Stimulated activated CD8-positive, alpha-beta memory T cell treated with anti-CD3 and anti-CD28 coated beads, Interleukin-4, amount 100 ng/mL, for 4 hours (primary cell): ENCODE measurements at places on chromosomes 5 and 9.

GRCh38 chr5:141840280-141840812, 37.9 kb downstream of the PCDH1 start:
- no peak for DNase-seq

DNA sequence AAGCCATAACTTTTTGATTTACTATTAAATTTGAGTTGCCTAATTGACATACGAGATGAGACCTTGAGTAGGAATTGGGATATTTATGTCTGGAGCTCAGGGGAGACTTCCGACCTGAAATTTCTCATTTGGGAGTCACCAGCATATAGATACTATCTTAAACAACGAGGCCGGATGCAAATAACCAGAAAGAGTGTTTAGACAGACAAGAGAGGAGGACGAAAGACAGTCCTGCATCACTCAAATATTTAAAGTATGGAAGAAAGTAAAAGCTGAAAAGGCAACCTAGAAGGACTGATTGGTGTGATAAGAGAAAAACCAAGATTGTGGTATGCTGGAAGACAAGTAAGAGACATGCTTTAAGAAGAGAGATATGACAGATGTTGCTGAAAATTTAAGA, 675.0 kb upstream of the NUDT12 start:
- DNase-seq = no peak

- no peak for DNase-seq
Observed at GRCh38 chr9:2018162-2018643, 3.1 kb downstream of the SMARCA2 start.

GRCh38 chr9:121336665-121337064, 33.4 kb downstream of the STOM start:
- DNase-seq = no peak

- DNase-seq = no peak
Observed at GRCh38 chr5:68285851-68286611, 70.5 kb downstream of the PIK3R1 start.

GRCh38 chr5:1151316-1151715, 39.5 kb upstream of the SLC12A7 start:
- no peak for DNase-seq

DNA sequence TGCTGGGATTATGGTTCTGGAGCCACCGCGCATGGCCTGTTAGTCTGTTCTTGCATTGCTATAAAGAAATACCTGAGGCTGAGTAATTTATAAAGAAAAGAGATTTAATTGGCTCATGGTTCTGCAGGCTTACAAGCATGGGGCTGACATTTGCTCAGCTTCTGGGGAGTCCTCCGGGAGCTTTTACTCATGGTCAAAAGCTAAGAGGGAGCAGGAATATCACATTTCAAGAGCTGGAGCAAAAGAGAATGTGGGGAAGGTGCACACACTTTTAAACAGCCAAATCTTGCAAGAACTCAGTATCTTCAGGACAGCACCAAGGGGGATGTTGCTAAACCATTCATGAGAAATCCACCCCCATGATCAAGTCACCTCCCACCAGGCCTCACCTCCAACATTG, 12.1 kb downstream of the JAK2 start:
- no peak for DNase-seq

- no peak for DNase-seq
Observed at GRCh38 chr9:110842169-110842568, 173.6 kb downstream of the MUSK start.

GRCh38 chr9:88733651-88734421, 198.9 kb downstream of the NXNL2 start:
- DNase-seq = no peak

DNA sequence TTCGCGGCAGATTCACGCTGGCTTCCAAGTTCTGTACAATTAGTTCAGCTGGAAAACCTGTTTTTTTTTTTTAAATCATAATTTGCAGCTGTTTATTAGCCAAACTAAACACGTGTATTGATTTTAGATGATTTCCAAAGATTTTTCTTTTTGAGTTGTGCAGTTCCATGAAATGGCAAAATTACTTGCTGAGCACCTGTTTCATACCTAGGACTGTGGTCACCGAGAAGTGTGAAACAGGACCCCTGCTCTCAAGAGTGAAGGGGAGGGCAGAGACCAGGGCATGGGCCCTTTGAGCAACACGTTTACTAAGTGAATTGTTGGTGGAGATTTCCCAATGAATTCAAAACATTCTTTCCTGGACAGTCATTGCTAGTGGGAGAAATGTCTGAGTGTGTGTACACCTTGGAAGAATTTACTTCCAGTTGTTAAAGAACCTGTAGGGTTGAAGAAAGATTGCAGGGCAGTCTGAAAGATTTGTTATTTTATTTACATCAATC, 688 bp downstream of the SNX24 start:
- no peak for DNase-seq

DNA sequence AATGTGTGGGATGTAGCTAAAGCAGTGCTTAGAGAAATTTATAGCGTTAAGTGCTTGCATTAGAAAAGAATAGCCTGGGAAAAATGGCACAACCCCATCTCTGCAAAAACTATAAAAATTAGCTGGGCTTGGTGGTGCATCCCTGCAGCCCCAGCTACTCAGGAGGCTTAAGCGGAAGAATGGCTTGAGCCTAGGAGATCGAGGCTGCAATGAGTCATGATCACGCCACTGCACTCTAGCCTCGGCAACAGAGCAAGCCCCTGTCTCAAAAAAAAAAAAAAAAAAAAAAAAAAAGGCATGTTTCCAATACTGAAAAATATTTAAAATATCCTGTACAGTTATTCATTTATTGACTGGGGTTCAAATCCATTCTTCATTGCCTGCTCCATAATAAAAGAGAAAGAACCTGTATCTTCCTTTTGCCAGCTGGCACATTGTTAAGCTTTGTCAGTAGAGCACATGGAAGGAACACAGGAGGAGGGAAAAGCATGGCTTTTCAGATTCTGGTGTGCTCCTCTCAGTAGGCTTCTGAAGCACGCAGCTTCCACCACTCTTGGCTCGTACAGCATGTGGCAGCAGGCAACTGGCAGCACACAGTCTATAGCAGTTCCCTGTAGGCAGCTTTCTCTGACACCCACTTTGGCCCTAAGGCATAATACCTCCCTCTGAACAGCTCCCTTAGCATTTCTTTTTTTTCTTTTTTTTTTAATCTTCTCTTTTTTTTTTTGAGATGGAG, 73.5 kb downstream of the TRIM36 start:
- no peak for DNase-seq

DNA sequence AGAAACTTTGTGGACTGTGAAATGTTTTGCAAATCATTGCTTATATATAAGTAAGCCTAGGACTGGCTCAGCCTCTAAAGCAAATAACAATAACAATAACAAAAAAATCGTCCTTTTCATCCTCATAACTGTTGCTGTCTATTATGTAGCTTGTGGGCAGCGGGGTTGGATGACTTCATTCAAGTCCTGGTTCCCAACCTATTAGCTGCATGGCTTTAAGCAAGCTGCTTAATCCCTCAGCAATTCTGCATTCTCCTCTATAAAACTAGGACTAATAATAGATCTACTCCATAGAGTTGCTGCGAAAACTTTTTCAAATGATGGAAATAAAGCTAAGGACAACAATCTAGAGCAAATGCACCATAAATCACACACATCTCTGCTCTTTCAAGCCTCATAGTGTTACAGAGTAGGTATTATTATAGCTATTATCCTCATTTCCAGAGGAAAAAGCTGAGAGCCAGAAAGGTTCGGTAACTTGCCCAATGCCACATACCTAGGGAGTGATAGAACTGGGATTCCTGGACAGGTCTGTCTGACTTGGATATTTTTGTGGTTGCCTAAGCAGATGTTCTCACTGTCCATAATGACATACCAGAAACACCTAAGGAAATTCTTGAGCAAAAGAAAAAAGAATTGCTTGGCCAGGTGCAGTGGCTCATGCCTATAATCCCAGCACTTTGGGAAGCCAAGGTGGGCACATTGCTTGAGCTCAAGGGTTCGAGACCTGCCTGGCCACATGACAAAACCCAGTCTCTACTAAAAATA, 98.8 kb upstream of the ADRA1B start:
- DNase-seq = no peak

DNA sequence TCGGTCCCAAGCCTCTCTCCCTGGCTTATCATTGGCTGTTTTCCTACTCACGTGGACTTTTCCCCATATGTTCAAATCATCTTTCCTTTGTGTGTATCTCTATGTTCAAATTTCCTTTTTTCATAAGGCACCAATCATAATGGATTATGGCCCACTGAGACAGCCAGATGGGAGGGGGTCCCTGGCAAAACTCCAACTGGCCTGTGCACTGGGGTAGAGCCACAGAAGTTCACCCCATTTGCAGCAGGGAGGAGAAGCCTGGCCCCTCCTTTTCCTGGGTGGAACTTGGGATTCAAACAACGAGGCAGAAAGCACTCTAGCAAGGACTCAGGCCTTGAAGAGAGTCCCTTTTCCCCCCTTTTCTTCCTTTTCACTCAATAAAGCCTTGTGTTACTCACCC, 362.4 kb downstream of the CDH18 start:
- DNase-seq = no peak

GRCh38 chr5:32507738-32508434, 63.3 kb upstream of the ZFR start:
- no peak for DNase-seq

- no peak for DNase-seq
Observed at GRCh38 chr5:125452991-125453390, 706.6 kb upstream of the ZNF608 start.

- DNase-seq = no peak
Observed at GRCh38 chr5:59133764-59134261, 550.9 kb downstream of the RAB3C start.

DNA sequence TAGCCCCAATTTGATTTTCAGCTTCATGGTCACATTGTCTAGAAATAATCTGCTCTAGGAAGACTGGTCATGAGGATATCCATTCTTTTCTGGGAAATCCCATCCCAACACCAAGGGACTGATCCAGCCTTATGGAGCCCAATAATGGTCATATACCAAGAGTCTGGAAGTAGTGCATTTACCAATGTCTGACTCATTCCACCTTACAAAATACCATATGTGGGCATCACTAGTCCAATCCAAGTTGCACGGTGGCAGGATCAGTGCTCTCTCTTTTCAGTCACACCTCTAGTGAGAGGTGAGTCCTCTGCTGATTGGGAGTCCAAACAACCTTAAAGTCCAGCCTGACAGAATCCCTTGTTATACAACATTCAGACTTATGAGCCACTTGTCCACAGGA, 73.7 kb downstream of the FEM1C start:
- DNase-seq = no peak

DNA sequence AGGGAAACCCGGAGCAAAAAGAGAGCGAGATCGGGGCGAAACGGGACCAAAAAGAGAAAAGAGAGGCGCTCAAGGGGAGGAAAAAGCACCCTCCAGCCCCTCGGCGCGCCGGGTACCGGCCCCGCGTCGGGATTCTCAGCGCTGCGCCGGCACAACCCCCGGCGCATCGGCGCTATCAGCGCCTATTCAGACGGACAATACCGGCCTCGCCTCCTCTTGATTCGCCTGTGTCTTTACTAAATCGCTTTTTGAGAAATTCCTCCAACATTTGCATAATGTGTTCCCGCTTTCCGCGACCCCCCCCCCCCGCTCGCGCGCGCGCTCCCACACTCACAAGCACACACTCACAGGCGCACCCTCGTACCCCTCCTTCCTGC, 578 bp downstream of the LHX6 start:
- no peak for DNase-seq

- DNase-seq = no peak
Observed at GRCh38 chr5:180331647-180331950, 21.5 kb downstream of the GFPT2 start.

GRCh38 chr9:131692612-131693562, 47.0 kb downstream of the RAPGEF1 start:
- DNase-seq = no peak

GRCh38 chr9:93413530-93413929, 38.0 kb upstream of the FAM120A start:
- DNase-seq = no peak

DNA sequence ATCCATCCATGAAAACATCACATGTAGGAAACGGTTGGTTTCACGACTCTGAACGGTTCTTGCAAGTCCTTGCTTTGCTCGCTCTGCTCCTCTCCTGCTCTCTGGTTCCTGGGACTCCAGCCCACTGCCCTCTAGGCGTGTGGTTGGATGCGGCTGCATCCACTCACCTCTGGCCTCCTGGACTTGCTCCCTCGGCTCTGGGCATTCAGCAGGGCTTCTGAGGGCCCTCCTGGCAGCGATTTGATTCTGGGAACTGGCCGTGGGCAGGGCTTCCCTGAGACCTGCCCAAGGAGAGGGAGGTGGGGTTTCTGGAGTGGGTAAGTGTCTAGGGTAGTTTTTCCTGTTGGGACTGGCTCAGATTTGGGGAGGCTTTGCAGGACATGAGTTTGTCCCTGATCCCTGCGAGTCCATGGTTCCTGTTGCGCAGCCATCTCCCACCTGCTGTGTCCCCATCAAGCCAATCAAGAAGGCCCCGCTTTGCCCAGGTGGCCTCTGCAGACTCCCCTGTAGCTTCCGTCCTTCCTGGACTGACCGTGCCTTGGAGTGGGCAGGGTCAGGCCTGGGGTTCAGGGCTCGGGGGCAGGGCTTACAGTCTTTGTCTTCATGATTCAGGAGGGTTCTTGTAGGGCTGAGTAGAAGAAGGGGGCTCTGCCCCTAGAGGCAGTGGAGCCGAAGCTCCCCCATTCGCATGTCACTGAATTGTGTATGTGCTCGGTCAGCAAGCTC, 192.3 kb downstream of the CACNA1B start:
- DNase-seq = no peak

- no peak for DNase-seq
Observed at GRCh38 chr5:142078221-142078620, 30.4 kb upstream of the NDFIP1 start.

GRCh38 chr5:14588758-14589543, 7.4 kb downstream of the OTULINL start:
- no peak for DNase-seq

DNA sequence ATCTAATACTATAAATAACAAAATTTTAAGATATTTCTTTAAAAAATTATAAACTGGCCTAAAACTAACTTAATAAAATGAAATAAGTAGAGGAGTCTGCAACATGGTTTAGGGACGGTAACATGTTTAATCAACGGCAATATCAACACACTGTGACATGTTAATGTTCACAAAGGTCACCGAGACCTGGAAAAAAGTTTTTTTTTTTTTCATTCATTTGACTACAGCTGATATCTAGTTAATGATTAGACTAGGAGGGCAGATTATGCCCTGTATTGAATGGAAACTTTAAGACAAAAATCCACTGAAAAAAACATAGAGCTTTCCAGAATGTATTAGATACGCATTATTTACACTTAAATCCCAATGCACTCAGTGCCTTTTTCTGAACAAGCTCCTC, 67.0 kb upstream of the CDK5RAP2 start:
- no peak for DNase-seq

DNA sequence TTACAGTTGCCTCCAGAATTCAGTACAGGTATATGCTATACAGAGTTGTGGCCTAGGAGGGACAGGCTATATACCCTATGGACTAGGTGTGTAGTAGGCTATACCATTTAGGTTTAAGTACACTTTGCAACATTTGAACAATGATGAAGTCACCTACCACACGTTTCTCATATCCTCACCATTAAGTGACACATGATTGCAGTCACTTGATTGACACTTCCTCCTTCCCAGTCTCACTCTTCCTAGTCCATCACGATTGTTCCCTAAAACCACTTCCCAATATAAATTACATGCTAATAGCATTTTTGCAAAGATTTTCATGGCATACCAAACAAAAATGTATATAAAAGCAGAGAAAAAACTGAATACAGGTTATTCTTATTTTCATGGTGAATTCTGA, 312.2 kb downstream of the EPB41L4A start:
- DNase-seq = no peak

GRCh38 chr5:143613329-143613728, 198.6 kb upstream of the HMHB1 start:
- no peak for DNase-seq
